ENCODE measurements at places on chromosomes 11 and 22. TPM values are rescaled to one million over a fixed set of nuclear protein-coding genes. Genes with fewer than 3 reads are reported as not detected.

DNA sequence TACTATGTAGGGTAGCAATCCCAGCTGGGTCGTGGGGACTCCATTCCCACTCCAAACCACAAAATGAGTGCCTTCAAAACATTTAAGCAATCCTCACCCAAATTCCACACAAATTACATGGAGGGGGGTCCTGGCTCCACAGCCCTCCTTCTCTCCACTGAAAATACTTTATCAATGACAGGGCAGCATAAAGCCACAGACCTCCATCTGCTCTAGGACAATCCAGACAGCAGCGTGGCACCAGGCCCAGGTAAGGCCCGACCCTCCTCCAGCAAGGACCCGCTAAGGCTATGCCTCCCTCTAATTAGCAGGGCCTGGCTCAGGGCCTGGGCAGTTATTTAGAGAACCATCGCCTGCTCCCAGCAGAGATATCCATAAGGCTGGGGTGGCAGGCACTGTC is at the start of gene PANX3:
Gene PANX3 (plus strand): TSS at position 365 of the 400 bp plus-strand sequence. CDS start 129 bp downstream, outside the sequence.
- no peaks in the 10 kb centered on the region for H3K36me3 ChIP-seq
- no peak within 1 kb of the TSS for H3K27ac ChIP-seq
- no peaks in the 10 kb centered on the region for H3K4me1 ChIP-seq

DNA sequence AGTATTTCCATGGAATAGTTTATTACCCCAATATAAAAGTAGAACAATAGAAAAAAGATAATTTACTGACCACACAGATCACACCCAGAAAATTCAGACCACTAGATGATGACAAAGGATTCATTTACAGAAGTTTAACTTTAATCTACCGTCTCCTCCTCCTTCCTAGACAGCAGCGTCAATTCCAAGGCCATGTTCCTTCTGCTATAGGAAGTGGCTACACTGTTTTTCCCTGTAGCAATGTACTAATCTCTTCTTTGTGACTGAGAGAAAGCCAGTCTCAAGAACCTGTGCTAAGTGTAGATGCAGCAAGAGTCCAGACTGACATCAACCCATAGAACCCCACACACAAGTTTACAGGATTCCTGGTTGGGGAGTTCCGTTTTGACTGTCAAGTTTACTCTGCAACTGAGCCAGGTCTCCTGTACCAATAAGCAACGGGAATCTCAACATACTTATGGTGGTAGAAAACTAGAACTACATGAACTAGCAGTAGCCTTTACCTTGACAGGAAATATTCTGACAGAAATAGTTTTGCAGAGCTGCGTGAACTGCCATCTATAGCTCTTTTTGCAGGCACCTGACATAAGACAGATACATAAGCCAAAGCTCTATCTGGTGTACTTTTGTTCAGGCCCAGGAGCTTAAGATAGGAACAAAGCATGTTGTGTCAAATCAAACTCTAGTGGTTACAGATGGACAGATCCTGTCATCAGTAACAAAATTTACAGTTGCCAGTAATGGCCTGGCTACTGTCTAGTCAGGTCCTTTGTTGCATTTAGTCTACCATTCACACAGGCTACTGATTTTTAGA is 42.9 kb downstream of the MRTFA start:
- peak overlapping the region; percentile 50 for H3K4me3 ChIP-seq
- DNase-seq: no peak
- peaks cover 11% of the 10 kb centered on the region for H3K4me1 ChIP-seq
- peaks cover 6% of the 10 kb centered on the region for H3K36me3 ChIP-seq
- no peak overlapping the region for H3K27ac ChIP-seq

DNA sequence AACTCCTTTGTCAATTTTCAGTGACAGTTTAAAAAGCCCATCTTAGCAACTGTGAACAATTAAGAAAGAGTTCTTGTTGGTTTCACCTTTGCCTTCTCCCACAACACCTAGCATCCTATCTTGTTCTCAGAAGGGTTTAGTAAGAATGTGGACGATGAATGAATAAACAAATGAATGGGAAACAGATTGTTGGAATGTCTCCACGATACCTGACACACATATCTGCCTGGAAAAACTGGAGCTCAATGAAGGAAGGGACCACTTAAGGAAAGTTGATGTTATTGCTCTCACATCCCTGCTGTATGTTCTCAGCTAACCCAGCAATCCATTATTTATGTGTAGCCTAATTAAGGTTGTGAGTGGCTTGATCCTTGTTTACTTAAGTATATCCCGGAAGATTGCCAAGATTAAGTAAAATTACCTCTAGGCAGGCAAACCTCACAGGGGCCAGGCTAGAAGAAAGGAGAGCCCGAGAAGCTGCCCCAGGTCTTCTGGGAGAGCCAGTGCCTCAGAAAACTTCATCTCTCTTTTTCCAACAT is 286.4 kb downstream of the NXPE2 start:
- H3K4me3 ChIP-seq: no peak overlapping the region
- H3K27me3 ChIP-seq: no peaks in the 10 kb centered on the region

GRCh38 chr22:17913801-17914347 is 110.5 kb downstream of the MICAL3 start:
- DNase-seq: no peak
- H3K4me1 ChIP-seq: peaks cover 11% of the 10 kb centered on the region
- H3K4me3 ChIP-seq: no peak overlapping the region

DNA sequence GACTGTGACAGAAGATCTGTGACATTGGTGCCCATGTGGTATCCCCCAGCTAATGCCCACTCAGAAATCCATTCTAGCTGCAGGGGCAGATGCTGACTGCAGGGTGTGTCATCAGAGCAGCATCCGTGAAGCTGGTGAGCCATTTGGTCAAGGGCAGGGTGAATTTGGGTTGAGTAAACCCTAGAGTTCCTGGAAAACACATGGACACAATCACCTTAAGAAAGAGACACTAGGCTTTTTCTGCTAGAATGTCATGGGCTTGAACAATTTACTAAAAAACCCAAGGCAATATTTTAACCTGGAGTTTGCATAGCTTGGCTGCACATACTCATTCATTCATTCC is 100.0 kb downstream of the ADAMTS15 start:
- H3K27ac ChIP-seq: no peak overlapping the region
- H3K36me3 ChIP-seq: no peaks in the 10 kb centered on the region
- DNase-seq: no peak
- H3K4me3 ChIP-seq: no peak overlapping the region

GRCh38 chr11:68358416-68358815 is 46.0 kb downstream of the LRP5 start:
- no peak overlapping the region for H3K27ac ChIP-seq
- no peaks in the 10 kb centered on the region for H3K4me1 ChIP-seq
- H3K36me3 ChIP-seq: peaks cover 36% of the 10 kb centered on the region
- DNase-seq: no peak

GRCh38 chr11:130214861-130215530 is 55.4 kb downstream of the ST14 start:
- H3K4me1 ChIP-seq: no peaks in the 10 kb centered on the region
- no peak overlapping the region for H3K4me3 ChIP-seq
- no peaks in the 10 kb centered on the region for H3K36me3 ChIP-seq
- no peaks in the 10 kb centered on the region for H3K27me3 ChIP-seq
- no peak overlapping the region for H3K27ac ChIP-seq
- peak; percentile 31 for DNase-seq

DNA sequence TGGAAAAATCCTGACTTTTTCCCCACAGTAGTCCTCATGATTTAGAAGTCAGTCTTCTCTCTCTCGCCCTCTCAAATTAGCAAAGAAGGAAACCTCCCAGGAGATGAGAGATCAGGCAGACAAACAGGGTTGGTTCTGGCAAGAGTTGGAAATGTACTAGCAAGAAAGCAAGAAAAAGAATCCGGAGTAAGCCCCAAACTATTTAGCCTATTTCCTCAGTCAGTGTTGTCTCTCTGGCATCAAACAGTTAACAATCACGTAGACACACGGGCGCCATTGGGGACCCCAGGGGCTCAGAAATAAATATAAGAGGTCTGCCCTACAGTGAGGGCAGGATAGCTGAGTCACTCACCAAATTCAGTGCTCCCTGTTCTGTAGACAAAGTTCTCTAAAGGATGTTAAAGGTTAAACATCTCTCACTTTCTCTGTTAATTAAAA is 4.7 kb downstream of the C11orf52 start:
- H3K36me3 ChIP-seq: no peaks in the 10 kb centered on the region
- no peaks in the 10 kb centered on the region for H3K27me3 ChIP-seq
- H3K27ac ChIP-seq: no peak overlapping the region
- peak; percentile 61 for DNase-seq
- no peaks in the 10 kb centered on the region for H3K4me1 ChIP-seq

GRCh38 chr11:44564166-44564565 is 1.3 kb upstream of the CD82 start:
- no peak for DNase-seq
- H3K36me3 ChIP-seq: no peaks in the 10 kb centered on the region
- H3K27me3 ChIP-seq: peaks cover 33% of the 10 kb centered on the region
- H3K4me1 ChIP-seq: peaks cover 2% of the 10 kb centered on the region
- H3K4me3 ChIP-seq: no peak overlapping the region
- H3K27ac ChIP-seq: no peak overlapping the region

DNA sequence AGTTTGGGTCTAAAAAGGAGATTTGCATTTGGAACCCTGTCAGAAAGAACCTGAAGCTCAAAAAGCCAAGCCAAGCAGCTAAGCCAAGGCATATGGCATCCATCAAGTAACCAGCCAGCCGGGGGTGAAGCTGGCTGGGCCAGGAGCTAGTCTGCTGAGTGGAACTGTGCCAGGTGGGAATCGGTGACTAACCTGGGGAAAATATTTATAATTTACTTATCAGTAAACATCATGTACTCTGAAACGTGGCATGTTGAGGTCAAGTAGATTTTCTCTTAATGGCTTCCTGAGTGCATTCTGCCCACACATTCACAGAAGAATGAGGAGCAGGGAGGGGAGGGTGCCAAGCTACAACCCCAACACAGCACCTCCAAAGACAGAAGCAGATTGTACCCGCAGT is 70.5 kb upstream of the SESN3 start:
- DNase-seq: no peak
- H3K27me3 ChIP-seq: no peaks in the 10 kb centered on the region
- H3K4me1 ChIP-seq: peaks cover 12% of the 10 kb centered on the region
- H3K27ac ChIP-seq: no peak overlapping the region

GRCh38 chr11:74085542-74085892 is 76.6 kb upstream of the UCP3 start:
- H3K27me3 ChIP-seq: no peaks in the 10 kb centered on the region
- no peak for DNase-seq
- H3K36me3 ChIP-seq: peaks cover 31% of the 10 kb centered on the region
- H3K4me3 ChIP-seq: no peak overlapping the region
- no peak overlapping the region for H3K27ac ChIP-seq

DNA sequence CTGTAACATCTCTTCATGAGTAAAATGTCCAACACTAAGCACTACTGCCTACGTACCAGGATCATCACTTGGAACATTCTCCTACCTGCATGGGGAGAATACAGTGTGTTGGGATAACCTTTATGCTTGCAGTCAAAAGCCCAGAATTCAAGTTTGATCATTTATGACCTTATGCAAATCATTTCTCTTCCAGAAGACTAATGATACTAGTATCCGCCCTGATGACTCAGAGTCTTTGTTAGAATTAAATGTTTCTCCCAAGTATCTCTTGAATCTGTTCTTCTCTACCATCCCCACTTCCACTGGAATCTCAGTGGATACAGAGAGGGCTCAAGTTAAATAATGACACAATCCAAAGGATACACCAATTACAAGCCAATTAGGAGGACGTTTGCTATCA is 12.4 kb downstream of the MAJIN start:
- no peak overlapping the region for H3K27ac ChIP-seq
- H3K27me3 ChIP-seq: peaks cover 2% of the 10 kb centered on the region
- H3K4me1 ChIP-seq: no peaks in the 10 kb centered on the region
- H3K36me3 ChIP-seq: no peaks in the 10 kb centered on the region

DNA sequence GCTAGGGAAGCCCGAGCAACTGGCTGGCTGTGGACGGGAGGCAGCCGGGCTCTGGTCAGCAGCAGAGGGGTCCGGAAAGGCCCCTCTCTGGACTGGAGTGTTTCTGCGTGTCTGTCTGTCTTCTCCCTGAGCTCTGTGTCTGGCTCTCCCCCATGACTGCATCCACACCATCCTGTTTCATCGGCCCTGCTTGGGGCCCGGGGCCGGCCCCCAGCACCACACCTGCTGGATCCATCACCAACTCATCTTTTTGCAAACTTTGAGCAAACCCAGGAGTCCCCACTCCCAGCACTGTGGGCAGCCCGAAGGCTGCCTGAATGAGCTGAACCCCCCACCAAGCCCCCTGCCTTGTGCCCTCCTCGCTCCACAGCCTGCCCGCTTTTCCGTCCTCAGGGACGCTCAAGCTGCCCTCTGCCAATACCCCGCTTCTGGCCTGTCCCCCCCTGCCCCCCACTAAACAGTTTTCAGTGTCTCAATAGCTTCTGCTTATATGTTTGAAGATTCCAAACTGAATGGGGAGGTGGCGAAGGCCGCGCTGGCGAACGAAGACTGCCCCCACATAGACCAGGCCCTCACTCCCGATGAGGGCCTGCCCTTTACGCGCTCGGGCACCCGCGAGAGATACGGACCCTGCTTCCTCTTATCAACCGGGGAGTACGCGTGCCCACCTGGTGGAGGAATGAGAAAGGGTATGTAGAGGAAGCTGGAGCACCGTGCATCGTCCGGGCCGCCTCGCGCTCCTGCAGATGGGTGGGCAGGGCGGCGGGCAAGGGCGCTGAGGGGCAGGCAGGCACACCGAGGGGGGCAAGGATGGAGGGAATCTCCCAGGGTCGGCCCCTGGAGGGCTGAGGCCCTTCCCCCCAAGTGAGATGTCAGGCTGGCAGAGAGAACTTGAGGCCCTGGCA is 44.6 kb downstream of the KCNC1 start:
- no peak for DNase-seq
- no peaks in the 10 kb centered on the region for H3K36me3 ChIP-seq
- H3K27me3 ChIP-seq: no peaks in the 10 kb centered on the region
- no peak overlapping the region for H3K4me3 ChIP-seq
- H3K4me1 ChIP-seq: no peaks in the 10 kb centered on the region

DNA sequence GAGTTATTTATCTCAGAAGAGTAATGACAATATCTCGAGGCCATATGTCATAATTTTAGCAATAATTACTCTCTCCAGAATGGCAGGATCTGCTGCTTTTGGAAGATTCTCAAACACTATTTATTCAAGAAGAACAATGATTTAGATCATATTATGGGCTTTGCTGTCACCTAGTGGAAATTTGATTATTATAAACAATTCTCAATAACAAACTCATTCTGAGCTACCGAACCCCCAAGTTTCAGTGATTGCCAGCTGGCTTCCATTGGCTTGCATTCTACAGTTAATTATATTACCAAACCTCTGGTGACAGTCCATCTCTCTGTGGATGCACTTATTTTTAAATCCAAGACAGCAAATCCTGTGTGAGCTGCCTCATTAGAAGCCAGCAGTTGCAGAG is 27.9 kb upstream of the SLC36A4 start:
- no peaks in the 10 kb centered on the region for H3K4me1 ChIP-seq
- no peak overlapping the region for H3K27ac ChIP-seq
- no peak overlapping the region for H3K4me3 ChIP-seq
- no peaks in the 10 kb centered on the region for H3K27me3 ChIP-seq
- DNase-seq: no peak

The CASP5 gene
- total RNA-seq: not detected

The METTL15 gene
- 14.9 TPM for total RNA-seq

The TFIP11 gene
- total RNA-seq: 28.4 TPM

The SAA2 gene
- total RNA-seq: 1.4 TPM

The CLCF1 gene
- total RNA-seq: 3.2 TPM

The ELMOD1 gene
- 0.60 TPM for total RNA-seq

The SCGB2A2 gene
- not detected for total RNA-seq

The SMIM35 gene
- total RNA-seq: not detected

The TSGA10IP gene
- 5.6 TPM for total RNA-seq
